Hematopoietic multipotent progenitor cell treated with erythropoietin and hydrocortisone succinate and interleukin-3 and kit ligand, for 8 days (in vitro differentiated cells): ENCODE measurements at places on chromosomes 12 and 14.
A peak's percentile ranks its signal among the peaks of the same experiment; 100 is the strongest.

GRCh38 chr12:105466231-105466900, 135.9 kb downstream of the C12orf75 start:
- DNase-seq: no peak

DNA sequence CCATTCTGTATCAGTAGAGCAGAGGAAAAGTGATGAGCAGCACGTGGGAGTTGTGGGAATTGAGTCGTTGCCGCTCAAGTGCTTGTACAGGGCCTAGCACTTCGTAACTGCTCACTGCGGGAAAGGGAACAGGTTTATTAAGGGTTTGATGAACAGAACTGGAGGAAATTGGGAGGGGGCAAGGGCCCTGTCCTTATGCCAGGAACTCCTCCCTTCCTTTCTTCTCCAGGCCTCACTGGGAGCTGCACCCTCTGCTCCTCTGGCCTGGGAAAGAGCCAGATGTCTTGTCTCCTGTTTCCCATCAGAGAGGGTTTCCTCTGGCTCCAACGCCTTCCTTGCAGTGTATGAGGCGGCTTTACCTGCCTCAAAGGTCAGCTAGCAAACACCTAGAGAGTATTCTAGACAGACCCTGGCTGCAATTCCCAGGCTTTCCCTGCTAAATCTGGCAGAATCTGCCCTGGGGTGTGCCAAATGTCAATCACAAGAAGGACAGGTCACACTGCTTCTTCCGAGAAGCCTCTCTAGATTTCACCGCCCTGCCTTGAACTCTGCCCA, 78.4 kb downstream of the NTF3 start:
- no peak for DNase-seq

DNA sequence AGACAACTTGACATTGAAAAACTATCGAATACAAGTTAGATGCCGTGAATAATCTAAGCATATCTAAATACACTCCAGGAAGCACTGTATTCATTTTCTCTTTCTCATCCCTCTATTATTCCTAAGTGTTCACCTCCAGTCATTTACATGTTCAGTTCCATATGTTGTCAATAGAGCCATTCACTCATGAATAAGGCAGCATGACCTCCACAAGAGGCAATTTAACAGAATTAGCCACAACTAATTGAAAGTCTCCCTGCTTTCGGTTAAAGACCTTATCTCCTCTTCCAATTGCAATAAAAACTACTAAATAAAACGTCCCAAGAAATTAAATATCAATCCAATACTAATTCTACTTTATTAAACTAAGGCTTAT, 1.8 kb downstream of the LRIG3 start:
- no peak for DNase-seq

DNA sequence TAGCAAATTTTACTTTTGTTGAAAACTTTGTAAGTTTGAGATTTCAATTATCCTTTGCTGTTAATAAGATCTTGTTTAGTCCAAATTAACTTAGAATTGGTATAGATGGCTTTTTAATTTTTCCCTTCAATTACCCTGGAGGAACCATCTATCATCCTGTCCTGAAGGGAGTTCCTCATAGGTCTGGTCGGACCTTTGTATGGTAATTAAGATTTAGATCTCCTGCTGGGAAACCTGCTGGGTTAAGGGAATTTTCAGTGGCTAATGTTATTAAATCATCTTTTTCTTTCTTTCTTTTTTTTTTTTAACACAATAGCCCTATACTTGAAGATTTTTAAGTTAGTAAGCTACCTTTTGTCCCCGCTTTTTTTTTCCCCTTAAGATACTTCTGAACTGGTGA, 63.0 kb upstream of the PRMT8 start:
- DNase-seq: no peak

GRCh38 chr12:124992874-124993625, 395 bp upstream of the BRI3BP start:
- peak; percentile 91 for DNase-seq
